Left lobe of liver (tissue), 2 donors: ENCODE measurements at places on chromosomes 11 and 22.

DNA sequence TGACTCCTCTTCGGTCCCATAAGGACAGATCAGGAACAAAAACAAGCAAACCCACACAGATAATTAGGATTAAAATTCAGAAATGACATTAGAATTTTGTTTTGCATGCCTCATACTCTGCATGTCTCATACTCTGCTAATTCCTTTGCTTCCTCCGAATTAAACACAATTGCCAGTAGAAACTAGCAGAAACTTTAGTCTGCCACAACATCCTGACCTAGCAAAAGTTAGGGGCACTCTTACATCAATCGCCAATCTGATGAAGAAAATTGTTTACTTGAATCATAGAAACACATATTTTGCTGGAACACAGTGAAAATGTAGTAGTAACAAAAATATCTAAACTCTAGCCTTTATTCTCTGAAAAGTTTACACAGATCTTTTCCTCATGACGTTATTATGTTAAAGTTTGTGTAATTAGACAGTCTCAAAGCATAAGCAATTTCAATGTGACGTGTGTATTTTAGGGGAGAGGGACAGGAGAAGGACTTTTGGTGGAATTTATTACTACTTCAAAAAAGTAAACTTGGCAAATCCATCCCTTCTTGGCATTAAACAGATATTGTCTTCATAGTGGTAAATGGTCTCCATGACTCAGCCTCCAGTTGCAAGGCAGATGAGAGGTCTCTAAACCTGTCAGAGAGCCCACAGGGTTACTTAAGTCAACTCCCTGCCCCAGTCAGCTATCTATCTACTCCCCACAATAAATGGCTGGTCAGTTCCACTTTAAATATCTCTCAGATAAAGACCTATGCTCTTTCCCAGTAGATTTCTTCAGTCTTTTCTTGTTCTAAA lies 249.8 kb upstream of the UBASH3B start:
- DNase-seq: no peak

DNA sequence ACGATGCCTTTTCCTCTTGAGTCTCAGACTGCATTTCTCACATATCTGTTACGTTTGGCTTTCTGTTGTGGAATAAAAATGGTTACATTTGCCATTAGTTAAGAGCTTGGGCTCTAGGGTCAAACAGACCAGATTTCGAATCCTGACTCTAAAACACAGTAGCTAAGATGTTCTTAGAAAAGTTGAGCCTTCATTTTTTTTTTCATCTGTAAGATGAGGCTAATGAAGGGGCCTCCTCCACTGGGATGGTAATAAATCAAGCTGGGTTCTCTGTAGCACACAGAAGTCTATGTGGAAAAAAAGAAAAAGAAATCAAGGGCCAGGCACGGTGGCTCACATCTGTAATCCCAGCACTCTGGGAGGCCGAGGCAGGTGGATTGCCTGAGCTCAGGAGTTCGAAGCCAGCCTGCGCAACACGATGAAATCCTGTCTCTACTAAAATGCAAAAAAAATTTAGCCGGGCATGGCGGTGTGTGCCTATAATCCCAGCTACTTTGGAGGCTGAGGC lies 49.9 kb upstream of the CAPRIN1 start:
- DNase-seq: no peak

DNA sequence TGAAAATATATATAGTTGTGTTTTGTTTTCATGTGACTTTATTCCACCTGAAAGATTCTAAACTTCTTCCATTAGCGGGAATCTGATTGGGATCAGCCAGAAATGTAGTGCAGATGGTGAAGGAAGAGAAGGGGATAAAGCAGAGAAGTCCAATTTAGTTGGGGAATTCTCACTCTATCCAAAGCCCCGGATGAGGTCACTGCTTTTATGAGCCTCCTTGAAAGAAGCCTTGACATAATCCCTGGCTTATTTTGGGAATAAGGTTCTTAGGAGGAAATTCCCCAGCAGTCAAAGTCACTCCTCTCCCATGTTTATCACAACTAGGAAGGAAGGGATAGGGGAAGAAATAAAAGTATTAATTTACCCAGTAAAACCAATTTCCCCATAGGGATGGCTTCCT lies 41.1 kb downstream of the OSBP start:
- DNase-seq: no peak

DNA sequence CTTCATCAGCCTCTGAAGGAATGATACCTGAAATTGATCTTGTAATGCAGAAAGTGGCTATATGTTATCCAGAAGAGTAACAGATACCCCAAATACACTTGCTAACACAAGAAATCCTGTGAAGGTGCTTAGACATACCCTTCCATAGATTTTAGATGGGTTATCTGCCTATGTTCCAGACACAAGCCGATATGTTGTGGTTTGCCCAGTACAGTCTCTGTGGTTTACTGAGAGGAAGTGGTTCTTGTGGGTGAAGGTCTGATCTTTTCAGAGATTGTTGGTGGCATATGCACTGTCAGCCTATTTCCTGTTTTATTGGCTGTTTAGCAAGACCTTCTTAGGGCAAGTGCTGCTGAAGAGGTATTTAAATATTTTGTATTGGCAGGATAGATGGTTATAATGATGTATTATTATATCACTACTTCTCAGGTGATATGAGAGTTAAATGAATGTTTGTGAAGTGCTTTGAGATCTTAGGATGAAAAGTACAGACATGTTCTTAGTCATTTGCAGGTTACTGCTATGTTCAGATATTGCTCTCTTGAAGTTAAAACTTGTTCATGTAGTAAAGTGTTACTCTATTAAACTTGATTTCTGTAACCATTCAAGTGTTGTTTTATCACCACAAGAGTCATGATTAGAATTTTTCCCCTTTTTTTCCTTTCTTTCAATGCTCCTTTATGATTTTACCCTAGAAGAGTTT lies 8.2 kb downstream of the ARHGEF12 start:
- DNase-seq: no peak

DNA sequence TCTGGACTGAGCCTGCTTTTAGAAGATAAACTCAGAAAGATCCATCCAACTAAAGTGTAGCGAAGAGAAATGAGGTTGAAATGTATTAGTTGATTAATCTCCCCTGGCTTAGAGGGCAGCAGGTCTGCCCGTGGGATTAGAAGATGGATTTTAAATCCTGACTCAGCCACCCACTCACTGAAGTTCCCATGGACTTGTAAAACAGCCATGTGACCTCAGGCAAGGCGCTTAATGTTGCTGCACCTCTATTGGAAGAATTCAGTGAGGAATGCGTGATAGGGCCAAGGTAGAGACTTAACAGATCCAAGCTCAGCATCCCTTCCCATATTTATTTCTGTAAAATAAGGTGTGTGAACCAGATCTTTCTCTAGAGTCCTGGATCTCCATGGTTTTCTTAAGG lies 45.1 kb upstream of the ELF5 start:
- no peak for DNase-seq

GRCh38 chr22:35648066-35649025 lies at the start of gene APOL6:
Gene APOL6 (plus strand): TSS chr22:35648446. CDS start chr22:35656426, 7,980 bp downstream.
- DNase-seq: peak; percentile 68

GRCh38 chr22:22015631-22016030 lies 33.0 kb upstream of the TOP3B start:
- DNase-seq: no peak
